Activated T-cell treated with anti-CD3 and anti-CD28 coated beads, Interleukin-2, amount 50 U/mL, for 48 hours (primary cell): ENCODE measurements at places on chromosomes 1 and 21.

DNA sequence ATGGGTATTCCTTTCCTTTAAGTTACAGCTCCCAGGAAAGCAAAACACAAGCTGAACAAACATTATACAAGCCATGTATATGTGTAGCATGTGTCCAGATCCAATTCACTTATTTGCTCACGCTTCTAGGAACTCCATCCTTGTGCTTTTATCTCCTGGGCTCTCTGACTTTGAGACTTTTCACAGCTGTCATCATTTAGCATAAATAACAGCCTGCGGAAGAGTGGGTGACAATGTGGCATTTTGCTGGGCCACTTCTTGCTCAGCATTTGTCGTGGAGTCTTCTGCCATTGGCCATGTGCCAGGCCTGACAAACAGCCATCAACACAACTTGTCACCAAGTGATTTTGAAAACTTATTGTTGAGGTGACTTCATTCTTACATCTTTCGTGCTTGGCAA, 164.3 kb downstream of the KIF26B start:
- DNase-seq: no peak

- no peak for DNase-seq
These were observed 28.8 kb downstream of the PIK3C2B start for GRCh38 chr1:204465546-204466415.

GRCh38 chr1:41581216-41582003, 96.9 kb upstream of the EDN2 start:
- DNase-seq: peak; percentile 14

DNA sequence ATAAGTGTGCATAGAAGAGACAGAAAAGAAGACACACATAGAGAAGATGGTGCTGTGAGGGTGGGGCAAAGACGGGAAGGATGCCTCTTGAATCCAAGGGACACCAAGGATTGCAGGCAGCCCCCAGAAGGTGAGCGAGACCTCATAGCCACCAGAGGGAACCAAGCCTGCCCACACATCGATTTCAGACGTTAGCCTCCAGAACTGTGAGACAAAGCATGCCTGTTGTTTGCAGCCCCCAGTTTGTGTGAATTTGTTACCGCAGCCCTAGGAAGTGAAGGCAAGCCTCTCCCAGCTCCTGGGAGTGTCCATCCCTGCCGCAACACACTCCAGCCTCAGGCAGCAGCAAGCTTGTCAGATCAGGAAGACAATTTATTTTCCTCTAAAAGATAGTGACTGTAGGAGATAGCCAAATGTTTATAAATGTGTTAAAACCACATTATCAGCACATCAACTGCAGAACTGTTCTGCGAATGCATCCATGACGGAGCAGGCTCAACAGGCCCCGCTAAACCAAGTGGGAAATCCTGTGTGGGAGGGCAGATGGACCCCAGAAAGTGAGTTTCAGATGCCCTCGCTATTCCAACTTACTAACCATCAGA, 543.3 kb downstream of the MATN1 start:
- DNase-seq: no peak

- no peak for DNase-seq
These were observed 13.0 kb upstream of the TMEM9 start for GRCh38 chr1:201167041-201167991.

GRCh38 chr21:43733060-43733459, 14.1 kb downstream of the PDXK start:
- no peak for DNase-seq

DNA sequence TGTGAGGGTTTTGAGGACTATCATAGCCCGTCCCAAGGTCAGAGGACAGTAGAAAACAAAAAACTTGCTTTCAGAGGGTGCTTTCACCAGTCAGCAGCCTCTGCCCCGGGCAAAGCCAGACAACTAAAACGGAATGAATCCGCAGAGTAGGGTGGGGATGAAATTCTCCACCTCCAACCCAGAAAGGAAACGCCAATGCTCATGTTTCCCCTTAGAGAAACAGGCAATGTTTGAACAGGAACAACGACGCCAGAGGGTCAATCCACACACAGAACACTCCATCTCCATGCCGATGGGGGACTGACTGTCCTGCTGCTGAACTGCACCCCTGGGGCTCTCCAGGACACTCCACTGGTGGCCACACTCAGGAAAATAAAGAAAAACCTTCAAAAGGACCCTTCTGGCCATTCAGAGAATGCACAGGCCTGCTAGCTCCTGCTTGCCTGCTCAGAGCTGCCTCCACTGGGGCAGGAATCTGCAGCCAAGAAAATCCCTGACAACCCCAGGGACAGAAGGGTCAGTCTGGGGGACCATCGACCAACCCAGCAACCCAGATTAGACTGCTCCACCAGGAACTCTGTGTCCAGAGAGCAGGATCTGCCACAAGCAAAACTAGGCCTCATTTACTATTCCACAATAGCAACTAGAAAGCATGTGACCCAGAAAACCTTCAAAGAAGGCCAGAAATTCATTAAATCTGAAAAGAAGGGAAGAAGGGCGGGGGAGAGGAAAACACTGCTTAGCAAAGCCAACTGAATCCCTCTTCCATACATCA, 116.0 kb downstream of the TOMM20 start:
- no peak for DNase-seq

DNA sequence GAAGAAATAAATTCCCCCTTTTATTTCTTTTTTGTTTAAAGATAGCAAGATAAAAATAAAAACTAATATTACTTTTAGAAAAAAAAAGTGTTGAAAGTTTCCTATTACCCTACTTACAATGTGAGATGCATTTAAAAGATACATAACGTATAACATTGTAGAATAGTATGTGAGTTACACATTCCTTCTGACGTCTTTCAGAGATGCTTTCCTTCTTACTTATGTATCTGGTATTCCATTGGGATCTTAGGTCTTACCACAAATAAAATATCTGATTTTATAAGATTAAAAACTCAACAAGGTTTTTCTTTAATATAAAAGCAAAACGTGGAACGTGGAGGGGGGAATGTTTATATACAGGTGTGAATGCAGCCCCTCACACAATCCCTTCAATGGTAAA, 147.2 kb upstream of the ETS2 start:
- no peak for DNase-seq

- no peak for DNase-seq
These were observed 58.6 kb downstream of the ADARB1 start for GRCh38 chr21:45132841-45133573.

DNA sequence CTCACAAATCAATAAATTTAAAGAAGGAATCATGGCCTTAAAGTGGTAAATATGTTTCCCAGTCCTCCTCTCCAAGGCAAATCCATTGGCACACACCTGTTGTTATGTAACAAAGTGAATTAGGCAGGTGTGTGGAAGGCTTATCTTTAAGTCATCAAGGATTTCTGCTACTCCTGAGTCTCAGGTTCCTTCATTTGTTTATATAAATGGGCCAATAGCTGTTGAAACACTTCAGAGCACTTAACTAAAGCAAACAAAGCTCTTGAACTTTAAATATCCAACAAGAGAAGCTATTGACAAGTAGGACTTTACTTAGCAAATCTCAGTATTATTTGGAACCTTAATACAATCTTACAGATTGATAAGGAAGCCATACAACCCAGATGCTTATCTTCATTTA, 99.3 kb upstream of the ESRRG start:
- no peak for DNase-seq

GRCh38 chr1:44025816-44026215, 5.4 kb downstream of the SLC6A9 start:
- no peak for DNase-seq

DNA sequence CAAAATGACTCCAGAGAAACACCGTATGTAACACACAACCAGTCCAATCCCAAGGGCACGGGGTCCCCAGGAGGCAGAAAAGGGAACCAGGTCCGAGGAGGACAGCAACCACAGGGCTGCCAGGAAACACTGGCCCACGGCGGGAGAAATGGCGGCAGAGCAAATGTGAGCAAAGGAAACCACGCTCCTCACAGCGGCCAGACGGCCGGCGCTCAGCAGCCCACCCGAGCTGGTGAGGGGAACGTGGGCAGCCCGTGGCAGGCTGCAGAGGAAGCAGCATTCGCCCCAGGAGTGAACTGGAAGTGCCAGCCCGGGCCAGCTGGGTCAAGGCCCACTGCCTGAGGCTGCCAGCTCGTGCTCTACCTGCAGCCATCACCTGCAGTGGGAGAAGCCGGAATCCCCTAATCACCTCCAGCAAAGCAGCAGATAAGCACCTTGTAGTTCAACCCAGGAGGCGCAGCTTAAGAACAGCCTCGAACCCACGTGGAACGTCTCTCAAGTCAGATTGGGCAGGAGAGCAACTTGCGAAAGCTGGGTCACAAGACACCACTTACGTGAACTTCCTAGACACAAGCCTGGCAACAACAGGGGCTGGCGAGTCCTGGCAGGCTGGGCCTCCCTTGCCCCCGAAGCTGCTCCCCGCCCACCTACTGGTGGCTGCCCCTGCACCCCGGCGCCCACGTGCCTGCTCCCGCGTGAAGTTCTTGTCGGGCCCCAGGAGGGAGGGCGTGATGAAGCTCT, 6.7 kb downstream of the SLC19A1 start:
- DNase-seq: no peak
